ENCODE measurements at places on chromosomes 4 and X.

DNA sequence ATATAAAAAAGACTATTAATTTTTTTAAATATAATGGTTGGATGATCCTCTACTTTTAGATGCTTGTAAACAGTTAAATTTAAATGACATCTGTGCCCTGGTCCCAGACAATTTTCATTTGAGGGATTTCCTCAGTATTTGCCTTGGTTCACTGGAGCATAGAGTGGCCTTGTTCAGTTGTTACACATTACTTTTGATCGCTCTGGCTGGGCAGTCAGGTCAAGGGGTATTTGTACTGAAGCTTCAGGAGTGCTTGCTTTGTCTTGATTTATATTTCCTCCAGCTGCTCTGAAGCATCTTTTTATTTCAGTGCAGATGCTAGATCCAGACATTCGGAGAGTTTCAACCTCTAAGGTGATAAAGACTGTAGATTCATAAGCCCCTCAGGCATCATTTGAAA, 50.0 kb downstream of the COMMD8 start:
- no peak for DNase-seq

DNA sequence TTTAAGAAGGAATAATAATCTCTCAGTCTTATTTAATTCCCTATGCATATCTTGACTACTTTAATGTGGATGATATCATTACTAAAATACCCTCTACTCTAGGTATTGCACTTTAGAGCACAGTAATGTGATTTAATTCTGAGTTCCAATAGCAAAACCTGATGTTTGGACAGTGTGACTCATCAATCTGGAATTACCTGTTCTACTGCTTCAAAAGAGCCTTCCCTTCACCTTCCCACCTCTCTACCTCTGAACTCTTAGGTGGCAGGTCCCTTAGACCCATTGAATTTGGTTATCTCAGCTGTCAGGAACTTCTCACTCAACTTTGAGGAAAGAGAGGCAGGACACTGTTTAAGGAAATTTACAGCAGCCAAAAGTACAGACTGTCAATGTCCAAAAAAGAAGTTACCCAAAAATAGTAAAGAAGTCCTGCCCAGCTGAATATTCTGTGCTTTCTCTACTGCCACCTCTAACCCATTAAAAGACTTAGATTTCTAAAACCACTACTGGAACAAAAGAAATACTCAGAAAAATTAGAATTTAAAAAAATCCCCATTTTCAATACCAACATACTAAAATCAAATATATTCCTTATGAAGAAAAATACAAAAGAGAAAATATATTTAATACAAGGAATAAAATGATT, 123.1 kb upstream of the GPM6A start:
- DNase-seq, result no peak

GRCh38 chrX:65821721-65822496, 154.5 kb downstream of the MSN start:
- DNase-seq, result no peak

- no peak for DNase-seq
Measured at GRCh38 chrX:23901805-23902204, 5.9 kb downstream of the APOO start.

DNA sequence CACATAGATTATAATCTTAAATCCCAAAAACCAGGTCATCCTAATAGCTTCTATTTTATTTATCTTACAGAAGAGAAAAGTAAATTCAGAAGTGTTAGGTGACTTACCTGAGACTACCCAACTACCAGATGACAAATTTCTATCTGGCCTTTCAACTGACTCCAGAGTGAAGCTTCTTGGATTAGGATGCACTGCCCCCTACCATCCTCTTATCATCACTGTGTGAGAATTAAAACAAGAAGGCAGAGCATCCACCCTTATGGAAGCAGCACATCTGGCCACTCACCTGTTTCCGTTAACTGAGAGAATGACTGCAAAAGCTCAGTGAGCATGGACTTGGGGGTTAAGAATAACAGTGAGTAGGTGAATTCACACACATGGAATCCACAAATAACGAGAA, 502.6 kb upstream of the TECRL start:
- DNase-seq, result no peak

DNA sequence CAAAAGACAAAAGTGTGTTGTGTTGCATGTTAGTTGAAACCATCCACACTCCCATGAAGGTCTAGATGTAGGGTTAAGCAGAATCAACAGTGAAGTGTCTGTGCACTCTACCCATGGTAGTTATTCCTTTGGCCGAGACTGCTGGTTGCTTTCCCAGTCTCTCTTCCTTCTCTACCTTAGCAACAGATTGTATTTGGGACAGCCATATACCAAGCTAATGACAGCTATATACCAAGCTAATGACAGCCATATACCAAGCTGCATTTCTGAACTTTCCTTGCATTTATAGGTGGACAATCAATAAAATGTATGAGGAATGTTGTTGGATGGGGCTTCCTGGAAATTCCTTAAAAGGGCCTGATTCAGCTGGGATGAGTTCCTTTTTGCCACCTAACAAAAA, 80.5 kb upstream of the ENPEP start:
- no peak for DNase-seq

DNA sequence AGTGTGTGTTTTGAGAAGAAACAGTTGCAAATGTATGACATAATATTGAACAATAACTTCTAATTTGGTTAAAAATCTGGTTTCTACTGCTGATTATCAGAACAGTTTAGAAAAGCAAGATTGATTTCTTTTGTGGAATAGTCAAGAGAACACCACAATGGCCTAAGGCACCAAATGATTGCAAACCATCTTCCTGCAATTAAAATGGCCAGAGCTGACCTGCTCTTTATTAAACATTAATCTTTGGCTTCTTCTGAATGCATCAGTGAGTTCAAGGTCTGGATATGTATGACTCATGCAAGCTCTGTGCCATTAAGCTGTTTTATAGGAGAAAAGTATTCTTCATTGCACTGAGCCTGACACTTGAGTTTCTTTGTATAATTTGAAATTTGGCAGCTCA, 107.8 kb upstream of the PDHA2 start:
- no peak for DNase-seq

DNA sequence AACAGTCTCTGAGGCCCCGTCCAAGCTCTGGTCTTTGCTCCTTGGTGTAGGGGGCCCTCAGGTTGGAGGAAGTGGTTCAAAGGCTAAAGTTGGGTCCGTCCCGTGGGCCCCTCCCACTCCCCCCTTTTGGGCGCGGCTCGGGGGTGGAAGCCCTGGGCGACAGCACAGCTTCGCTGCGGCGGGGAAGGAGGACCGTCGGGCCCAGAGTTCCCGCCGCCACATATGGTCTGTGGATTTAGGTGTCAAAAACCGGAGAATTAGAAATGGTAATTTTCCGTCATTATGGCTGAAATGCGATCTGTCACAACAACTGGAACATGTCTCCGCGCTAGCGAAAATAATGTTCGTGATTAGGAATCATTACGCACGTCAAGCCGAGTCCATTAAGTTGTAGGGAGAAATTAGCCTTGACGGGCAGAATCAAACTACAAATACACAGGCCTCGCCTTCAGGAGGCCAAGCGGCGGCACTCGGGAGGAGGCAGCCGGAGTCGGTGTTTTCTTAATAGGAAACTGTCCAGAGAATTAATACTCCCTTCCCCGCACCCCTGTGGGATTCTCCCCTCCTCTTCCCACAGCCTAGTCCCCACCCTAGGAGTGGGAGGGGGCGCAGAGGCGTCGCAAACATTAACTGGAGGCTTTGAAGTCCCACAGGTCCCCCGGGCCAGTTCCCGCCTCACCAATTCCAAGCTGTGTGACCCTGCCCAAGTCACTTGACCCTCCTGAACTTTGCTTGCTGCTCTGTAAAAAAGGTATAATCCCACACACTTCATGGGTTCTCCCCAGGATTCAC, 15.0 kb downstream of the NKX3-2 start:
- DNase-seq, result no peak

GRCh38 chrX:79065696-79066095, 78.8 kb upstream of the GPR174 start:
- DNase-seq, result no peak
